ENCODE measurements at places on chromosomes 5 and 9.

DNA sequence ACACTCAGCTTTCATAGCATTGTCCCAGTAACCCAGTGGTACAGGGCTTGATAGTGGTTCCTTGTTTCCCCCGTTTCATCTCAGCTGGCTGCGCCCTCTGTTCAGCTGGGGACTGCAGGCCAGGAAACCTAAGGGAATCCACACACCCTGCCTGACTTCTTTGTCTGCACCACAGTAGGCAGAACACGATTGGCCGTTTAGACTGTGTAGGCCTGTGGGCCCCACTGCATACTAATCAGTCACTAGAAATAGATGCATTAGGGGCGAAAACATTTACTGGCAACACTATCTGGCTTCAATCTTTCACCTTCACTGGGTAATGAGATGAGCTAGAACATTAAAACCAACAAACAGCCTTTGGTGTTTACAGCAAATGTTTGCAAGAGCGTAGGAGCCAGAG is 512.7 kb upstream of the BRINP1 start:
- no peak for DNase-seq

GRCh38 chr9:7130266-7130820 is 372.6 kb downstream of the KDM4C start:
- DNase-seq: peak; percentile 11

- no peak for DNase-seq
Observed at GRCh38 chr5:97135868-97136267, 6.5 kb downstream of the LIX1 start.

GRCh38 chr5:78430866-78431265 is 70.4 kb downstream of the SCAMP1 start:
- DNase-seq: no peak

GRCh38 chr9:91840469-91840868 is 109.6 kb downstream of the ROR2 start:
- no peak for DNase-seq

All from hematopoietic multipotent progenitor cell treated with erythropoietin and hydrocortisone succinate and interleukin-3 and kit ligand, for 8 days (in vitro differentiated cells).